ENCODE measurements at places on chromosomes 7 and 10.
A peak's percentile ranks its signal among the peaks of the same experiment; 100 is the strongest.

DNA sequence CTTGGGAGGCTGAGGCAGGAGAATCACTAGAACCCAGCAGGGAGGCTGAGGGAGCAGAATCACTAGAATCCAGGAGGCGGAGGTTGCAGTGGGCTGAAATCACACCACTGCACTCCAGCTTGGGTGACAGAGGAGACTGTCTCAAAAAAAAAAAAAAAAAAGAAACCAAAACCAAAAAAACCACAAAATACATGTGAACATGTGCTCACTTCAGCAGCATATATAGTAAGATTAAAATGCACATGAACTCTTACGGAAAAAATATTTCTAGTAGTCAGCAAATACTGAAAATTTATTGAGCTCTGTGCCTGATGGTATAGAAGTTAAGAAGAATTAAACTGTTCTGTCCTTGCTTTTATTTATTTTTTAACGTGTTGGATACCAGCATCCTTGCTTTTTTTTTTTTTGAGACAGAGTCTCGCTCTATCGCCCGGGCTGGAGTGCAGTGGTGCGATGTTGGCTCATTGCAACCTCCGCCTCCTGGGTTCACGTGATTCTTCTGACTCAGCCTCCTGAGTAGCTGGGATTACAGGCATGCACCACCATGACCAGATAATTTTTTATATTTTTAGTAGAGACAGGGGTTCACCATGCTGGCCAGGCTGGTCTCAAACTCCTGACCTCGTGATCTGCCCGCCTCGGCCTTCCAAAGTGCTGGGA lies 9.6 kb upstream of the ZNF487 start:
- no peak for DNase-seq

DNA sequence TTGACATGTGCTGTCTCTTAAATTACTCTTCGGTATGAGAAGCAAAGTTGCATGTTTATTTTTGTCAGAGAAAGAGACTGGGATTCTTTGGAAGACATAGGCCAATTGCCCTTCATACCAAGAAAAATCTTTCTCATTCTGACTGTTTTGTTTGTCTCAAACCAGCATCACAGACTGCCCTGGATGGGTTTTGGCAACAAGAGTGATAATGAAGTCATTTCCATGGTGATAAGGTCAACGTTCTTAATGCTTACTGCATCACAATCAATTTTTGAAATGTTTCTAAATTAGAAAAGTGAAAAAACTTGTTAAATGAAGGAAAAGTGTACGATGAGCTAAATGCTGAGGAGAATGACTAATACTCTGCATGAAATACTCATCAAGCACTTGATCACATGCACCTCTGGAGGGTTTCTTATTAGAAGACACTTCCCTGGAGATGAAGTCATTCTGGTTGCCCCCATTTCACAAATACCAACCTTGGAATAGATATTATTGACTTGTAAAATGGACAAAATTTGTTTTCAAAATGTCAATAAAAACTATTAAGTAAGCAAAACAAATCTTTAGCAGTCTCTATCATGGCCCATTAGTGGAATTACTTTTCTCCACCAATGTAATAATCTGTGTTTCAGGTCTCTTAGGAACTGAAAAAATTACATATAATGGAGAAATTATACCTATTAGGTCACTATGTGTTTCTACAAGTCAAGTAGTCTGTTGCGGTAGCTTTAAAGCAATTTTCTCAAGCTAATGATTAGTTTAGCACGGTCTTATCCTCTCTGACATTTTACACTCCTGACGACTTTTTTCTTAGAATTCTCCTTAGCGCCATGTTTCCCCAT lies 19.9 kb upstream of the SEC61G start:
- no peak for DNase-seq

GRCh38 chr10:78651287-78651686 lies 417.5 kb upstream of the ZMIZ1 start:
- no peak for DNase-seq

DNA sequence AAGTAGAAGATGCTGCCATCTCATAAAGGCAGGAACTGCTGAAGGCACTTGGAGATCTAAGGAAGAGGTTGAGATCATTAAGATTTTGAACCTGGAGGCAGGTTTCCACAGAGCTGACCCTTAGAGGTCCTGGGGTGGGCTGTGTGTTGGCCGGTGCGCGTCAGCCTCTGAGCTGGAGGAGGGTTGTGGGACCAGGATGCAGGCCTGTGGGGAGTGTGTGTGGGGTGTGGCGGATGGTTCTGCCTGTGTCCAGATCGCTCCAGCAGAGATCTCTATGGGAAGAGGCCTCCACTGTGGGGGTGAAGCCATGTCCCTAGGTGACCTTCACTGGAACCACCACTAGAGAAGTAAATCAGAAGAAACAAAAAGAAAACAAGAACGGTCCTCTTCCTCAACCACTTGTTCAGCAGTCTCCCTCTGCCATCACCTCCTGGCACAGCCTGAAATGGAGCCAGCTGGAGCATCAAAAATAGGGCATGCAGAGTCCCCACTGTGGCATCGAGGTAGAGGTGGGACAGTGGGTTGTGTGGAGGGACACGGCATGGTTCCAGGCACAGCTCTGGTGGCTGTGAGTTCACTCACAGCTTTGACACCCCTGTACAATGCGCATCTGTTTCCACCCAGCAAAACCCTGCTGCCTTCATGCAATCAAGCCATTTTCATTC lies 453.8 kb downstream of the TCERG1L start:
- DNase-seq: peak; percentile 6

DNA sequence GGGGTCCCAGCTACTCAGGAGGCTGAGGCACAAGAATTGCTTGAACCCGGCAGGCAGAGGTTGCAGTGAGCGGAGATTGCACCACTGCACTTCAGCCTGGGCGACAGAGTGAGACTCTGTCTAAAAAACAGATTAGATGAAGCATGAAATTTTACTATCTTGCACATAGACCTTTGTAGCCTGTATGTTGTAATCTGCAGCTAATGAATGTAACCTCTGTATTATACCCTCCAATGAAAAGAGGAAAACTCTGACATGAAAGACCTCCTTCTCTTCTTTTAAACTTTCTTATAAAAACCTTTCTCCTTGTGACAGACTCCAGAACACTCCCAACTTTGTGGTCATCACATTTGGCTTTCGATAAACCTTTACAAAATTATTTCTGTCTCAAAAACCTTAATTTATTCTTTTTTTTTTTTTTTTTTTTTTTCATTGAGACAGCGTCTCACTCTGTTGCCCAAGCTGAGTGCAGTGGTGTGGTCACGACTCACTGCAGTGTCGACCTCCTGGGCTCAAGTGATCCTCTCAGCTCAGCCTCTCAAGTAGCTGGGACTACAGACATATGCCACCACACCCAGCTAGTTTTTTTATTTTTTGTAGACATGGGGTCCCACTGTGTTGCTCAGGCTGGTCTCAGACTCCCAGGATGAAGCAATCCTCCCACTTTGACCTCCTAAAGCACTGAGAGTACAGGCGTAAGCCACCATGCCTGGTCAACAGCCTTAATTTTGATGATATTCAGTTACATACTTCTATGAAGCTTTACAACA lies 97.4 kb downstream of the SVOPL start:
- DNase-seq: no peak

GRCh38 chr7:25408012-25408687 lies 179.9 kb upstream of the NPVF start:
- no peak for DNase-seq

GRCh38 chr7:28405662-28406061 lies 6.7 kb upstream of the CREB5 start:
- no peak for DNase-seq

- no peak for DNase-seq
Measured at GRCh38 chr10:69574571-69574978, 1.4 kb upstream of the NEUROG3 start.

- DNase-seq: no peak
Measured at GRCh38 chr10:79627075-79627474, 16.3 kb downstream of the SFTPA1 start.

DNA sequence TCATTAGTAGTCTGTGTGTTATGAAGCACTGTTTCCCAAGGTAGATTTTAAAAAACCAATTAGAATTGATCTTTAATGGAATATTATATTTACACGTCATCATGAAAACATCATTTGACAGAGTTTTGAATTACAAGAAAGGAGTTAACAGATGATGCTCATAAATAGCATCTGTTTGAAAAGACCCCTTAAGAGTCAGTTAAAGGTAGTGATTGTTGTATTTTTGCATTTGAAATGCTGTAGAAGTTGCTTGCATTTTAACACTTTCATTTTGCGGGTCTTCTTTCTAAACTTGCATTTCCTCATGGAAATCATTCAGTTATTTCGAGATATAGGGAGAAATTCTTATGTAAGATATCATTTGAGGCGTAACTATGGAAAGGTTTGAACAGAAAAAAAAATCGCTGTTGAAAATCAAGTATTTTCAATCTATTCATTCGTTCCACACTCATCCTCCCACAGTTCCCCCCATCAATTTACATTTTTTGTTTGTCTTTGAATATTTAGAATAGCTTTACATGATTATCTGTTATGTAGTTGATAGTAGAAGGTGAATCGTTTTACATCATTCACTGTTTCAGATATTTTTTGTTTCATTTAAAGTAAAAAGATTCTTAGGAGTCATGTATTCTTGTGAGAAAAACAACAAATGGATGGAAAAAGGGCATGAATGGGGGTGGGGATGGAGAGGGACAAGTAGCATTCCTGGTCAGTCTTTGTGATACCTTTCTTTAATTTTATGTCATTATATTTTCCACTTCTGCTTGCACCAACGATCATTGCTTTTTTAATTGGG lies 3.0 kb upstream of the SKIDA1 start:
- DNase-seq: no peak

GRCh38 chr7:32316839-32317238 lies 173.3 kb downstream of the LSM5 start:
- no peak for DNase-seq

DNA sequence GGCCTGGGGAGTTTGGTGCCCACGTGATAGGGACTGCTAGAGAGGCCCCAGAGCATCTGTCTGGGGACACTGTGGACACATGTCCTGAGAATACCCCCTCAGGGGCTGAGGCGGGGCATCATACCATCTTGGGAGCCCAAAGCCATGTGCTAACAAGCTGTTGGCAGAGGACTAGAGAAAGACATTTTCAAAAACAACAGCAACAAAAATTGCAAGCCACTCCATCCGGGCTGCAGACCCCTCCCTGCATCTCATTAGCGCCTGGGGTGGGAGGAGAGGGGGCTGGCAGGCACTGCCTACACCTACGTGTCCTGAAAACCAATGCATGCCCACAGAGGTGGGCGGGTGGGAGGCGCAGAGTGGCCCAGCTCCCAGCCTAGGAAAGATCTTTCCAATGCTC lies 507.4 kb upstream of the PODXL start:
- no peak for DNase-seq

- DNase-seq: no peak
Measured at GRCh38 chr10:124909563-124909962, 32.4 kb upstream of the ZRANB1 start.

DNA sequence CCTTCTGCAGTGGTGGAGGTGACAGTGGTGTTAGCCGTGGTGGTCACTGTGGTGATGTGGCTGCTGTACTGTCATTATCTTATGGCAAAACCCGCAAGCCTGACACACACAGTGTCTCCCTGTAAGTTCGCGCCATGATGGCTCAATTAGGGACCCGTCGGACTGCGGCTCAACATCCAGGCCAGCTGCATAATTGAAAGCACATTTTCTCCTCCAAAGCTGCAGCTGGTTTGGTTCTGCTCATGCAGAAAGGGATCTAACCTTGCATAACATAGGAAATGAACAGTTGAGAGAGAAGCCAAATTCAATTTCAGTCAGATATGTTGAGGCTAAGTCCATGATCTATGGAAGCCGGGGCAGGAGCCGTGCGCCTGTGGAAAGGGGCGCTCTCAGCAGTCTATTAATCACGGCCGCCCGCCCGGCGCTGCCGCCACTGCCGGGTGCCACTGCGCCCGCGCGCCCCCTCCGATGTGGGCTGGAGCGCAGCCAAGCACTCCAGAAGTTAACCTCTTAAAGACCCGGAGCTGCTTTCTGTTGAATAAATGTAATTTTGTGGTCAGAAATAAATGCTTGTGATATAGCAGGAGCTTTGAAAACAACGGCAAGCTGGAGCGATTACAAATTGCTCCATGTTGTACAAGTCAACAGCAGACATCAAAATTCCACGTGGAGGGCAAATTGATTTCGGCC lies 227.7 kb downstream of the CUX1 start:
- DNase-seq: no peak

GRCh38 chr7:23471106-23471859 lies 992 bp upstream of the IGF2BP3 start:
- no peak for DNase-seq

DNA sequence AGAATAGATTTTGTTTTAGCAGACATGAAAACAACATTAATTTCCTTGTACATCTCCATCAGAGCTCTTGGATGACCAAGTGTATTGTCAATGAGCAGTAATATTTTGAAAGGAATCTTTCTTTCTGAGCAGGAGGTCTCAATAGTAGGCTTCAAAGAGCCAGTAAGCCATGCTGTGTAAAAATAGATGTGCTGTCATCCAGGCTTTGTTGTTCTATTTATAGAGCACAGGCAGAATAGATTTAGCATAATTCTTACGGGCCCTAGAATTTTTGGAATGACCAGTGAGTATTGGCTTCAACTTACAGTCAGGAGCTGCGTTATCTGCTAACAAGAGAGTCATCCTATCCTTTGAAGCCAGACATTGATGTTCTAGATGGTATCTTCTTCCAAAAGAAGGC lies 19.0 kb downstream of the MINPP1 start:
- DNase-seq: no peak

GRCh38 chr10:34866848-34867247 lies 51.8 kb upstream of the PARD3 start:
- DNase-seq: no peak

GRCh38 chr10:3924344-3924743 lies 139.3 kb upstream of the KLF6 start:
- no peak for DNase-seq

- DNase-seq: no peak
Measured at GRCh38 chr10:96517284-96517683, 3.6 kb upstream of the TLL2 start.

- no peak for DNase-seq
Measured at GRCh38 chr7:114622221-114622620, 207.6 kb downstream of the FOXP2 start.

DNA sequence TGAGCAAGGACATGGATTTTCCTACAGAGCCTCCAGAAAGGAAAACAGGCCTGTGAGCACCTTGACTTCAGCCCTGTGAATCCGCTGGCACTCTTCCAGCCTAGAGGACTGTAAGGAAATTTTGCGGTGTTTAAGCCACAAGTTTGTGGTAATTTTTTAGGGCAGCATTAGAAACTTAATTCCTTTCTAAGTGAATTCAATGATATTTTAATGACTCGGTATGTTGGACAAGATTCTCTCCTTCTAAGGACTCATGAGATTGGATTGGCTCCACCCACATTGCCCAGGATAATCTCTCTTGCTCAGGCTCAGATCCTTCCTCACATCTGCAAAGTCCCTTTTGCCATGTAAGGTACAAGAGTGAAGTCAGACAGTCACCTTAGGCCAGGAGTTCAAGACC lies 4.5 kb downstream of the LYZL2 start:
- no peak for DNase-seq

- DNase-seq: no peak
Measured at GRCh38 chr10:4590807-4591206, 235.2 kb upstream of the AKR1E2 start.

- DNase-seq: no peak
Measured at GRCh38 chr7:151167197-151167961, at the start of gene GBX1. Gene GBX1, minus strand, starts transcription at chr7:151167694. Its CDS starts 146 bp downstream, at chr7:151167548.

- peak; percentile 8 for DNase-seq
Measured at GRCh38 chr7:99928994-99929729, at the start of gene GJC3. Gene GJC3, minus strand, starts transcription at chr7:99929620. Its CDS starts 0 bp downstream, at chr7:99929620.

Measured in stimulated activated effector memory CD8-positive, alpha-beta T cell treated with anti-CD3 and anti-CD28 coated beads, Interleukin-12 subunit alpha, Interleukin-12 subunit beta, amount 100 ng/mL, for 72 hours (primary cell).